Dorsolateral prefrontal cortex (tissue), 122 donors: ENCODE measurements at places on chromosomes 1 and 21.

GRCh38 chr21:43825242-43825935 is 36.0 kb downstream of the RRP1 start:
- DNase-seq: no peak

GRCh38 chr21:45982092-45982757 is 655 bp downstream of the COL6A1 start:
- peak; percentile 34 for DNase-seq

- DNase-seq: no peak
These were observed 12.0 kb downstream of the PKP1 start for GRCh38 chr1:201295346-201295745.

DNA sequence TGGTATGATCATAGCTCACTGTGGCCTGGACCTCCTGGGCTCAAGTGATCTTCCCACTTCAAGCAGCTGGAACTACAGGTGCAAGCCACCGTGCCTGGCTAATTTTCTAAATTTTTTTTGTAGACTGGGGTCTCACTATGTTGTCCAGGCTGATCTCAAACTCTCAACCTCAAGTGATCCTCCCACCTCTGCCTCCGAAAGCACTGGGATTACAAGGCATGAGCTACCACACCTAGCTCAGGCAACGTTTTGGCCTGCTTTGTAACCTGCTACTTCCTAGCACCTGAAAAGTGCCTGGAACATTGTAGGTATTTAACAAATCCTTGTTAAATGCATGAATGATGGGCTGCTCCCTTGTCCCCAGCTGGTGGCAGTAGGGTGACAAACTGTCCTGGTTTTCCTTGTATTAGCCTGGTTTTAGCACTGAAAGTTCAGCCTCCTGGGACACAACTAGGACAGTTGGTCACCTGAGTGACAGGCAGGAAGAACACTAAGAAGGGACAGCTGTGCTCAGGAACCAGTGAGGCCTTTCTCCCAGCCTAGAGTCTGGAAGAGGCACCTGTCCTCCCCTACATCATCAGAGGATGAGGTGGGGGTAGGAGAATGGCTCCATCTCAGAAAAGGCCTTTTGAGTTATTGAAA is 88.5 kb upstream of the CD34 start:
- no peak for DNase-seq

DNA sequence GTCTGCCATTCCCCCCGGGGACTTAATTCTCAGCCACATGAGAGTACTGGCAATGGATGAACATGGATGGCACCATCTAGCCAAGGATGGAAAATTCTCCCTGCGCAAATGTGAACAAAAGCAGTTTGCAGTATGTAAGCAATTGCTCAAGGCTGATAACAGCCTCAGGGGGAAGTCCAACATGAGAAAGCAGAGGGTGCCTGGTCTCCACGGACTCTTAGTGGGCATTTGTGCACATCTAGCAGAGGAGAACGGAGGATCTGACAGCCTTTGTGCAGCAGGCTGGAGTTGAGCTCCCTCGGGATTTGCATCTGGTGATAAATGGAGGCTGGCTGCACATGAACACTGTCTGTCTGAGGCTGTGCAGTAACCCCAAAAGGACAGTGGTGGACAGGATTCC is 13.9 kb upstream of the OLIG1 start:
- DNase-seq: no peak

DNA sequence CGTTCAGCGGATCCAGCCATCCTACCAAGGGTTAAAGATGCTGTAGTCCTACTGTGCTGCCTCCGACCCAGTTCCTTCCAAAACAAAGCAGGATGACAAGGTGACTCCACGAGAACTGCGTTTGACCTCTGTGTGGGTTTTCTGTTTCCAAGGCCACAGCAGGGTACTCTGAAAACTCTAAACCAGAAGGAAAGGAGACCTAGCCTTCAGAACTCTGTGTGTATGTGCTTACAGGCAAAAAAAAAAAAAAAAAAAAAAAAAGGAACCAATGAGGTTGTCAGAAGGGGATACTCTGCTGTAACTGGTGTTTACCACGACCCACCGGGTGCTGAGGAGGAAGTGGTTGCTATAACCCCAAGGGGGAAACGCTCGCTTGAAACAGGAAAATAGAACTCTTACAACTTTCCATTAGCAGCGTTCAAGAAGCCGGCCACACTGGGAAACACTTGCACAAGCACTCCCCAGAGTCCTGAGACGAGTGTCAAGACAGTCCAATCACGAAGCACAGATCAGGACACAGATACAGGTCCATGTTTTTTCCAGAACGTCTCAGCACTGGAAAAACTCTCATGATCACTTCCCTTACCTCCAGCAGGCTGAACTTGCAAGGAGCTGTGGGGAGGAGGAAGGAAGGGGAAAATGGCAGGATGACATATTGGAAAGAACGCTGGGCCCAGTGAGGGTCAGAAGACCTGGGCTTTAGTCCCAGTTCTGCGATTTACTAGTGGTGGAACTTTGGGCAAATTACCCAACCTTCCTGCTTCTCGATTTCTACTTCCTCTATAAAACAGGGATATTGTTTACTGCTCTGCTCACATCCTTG is 64.0 kb downstream of the ITPKB start:
- DNase-seq: no peak

GRCh38 chr1:15260418-15261154 is 13.6 kb downstream of the FHAD1 start:
- DNase-seq: no peak

GRCh38 chr1:49340576-49340975 is 563.9 kb upstream of the BEND5 start:
- no peak for DNase-seq

DNA sequence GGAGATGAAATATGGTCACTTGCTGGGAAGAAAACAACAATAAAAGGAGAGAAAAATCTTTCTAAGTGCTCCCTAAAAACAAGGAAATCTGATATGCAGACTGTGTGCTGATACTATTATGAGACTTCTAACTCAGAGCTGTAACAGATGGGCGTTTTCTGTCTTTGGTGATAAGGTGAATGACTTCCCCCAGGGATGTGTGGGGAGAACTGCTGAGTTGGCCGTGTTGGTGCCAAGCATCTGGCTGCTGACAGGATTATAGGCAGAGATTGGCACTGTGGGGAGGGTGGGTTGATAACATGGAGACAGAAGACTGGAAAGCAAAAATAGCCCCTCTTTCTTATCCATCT is 438.5 kb upstream of the PLXNA2 start:
- no peak for DNase-seq

DNA sequence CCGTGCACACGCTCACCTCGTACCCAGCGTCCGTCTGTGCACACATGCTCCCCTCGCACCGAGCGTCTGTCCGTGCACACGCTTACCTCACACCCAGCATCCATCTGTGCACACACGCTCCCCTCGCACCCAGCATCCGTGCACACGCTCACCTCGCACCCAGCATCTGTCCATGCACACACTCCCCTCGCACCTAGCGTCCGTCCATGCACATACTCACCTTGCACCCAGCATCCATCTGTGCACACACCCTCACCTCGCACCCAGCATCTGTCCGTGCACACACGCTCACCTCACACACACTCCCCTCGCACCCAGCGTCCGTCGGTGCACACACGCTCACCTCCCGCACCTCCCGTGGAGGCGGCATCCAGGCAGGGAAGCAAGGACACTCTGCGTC is 24.4 kb upstream of the COL18A1 start:
- DNase-seq: no peak

DNA sequence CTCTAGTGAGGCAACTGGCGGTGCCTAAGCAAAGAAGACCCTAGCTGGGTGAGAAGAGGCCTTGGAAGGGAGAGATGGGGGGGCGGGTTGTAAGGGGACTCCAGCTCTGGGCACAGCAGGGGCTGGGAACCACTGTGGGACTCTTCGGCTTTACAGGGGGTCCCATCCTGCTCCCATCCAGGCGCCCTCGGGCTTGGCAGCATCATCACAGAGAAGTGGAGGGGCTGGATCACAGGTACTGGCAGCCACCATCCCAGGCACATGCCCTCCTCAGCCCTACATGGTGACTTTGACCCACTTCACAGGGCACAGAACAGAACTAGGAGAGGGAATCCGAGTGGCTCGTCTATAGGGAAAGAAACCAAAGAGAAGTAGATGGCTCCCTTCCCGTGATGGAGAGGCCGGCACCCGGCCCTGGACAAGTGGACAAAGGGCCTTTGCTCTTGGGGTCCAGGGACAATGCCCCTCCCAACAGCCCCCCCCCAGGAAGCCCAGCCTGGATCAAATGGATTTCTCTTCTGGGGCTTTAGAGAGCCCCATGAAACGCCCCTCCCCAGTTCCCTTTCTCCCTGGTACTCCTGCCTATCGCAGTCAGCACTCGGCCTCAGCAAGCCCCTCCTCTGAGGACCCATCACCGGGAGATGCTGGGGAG is 54.0 kb upstream of the ECE1 start:
- no peak for DNase-seq

- no peak for DNase-seq
These were observed 64.3 kb downstream of the OPTC start for GRCh38 chr1:203558064-203558760.

GRCh38 chr1:116404699-116405098 is 31.7 kb downstream of the ATP1A1 start:
- no peak for DNase-seq

- DNase-seq: no peak
These were observed 13.5 kb upstream of the ATP2B4 start for GRCh38 chr1:203612932-203613682.

GRCh38 chr1:24643363-24644099 is 429 bp downstream of the SRRM1 start:
- peak; percentile 14 for DNase-seq

DNA sequence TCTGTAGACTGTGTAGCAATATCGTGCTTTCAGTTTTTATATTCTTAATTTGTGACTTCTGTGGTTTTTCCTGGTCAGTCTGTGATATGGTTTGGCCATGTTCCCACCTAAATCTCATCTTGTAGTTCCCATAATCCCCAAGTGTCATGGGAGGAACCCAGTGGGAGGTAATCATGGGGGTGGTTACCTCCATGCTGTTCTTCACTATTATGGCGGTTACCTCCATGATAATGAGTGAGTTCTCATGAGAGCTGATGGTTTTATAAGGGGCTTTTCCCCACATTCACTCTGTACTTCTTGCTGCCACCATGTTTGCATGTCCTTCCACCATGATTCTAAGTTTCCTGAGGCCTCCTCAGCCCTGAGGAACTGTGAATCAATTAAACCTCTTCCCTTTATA is 169.8 kb downstream of the LEPR start:
- DNase-seq: no peak

DNA sequence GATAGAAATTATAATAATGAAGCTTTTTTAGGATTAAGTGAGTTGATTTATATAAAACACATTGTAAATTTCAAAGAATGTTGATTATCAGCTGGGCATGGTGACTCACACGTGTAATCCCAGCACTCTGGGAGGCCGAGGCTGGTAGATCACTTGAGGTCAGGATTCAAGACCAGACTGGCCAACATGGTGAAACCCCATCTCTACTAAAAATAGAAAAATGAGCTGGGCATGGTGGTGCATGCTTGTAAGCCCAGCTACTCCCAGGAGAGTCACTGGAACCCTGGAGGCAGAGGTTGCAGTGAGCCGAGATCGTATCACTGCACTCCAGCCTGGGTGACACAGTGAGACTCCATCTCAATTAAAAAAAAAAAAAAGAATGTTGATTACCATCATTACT is 18.4 kb downstream of the ADAMTS1 start:
- DNase-seq: no peak

DNA sequence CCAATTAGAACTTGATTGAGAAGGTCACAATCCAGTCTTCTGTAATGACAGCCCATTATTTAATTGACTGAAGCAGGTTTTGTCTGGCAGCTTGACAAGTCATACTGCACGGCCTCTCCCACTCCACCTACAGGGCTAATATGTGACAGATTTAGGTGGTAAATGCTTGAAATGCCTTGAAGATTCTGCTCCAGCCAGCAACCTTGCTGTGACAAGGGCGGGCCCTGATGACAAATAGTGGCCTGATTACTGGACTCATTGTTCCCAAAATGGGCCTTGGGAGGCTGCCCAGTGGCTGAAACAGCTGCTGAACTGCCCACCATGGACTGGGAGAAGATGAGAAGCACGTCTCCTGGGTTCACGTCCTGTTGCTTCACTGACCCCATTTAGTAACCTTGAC is 30.0 kb upstream of the CRNN start:
- no peak for DNase-seq

GRCh38 chr1:91217911-91218310 is 186.7 kb downstream of the HFM1 start:
- no peak for DNase-seq

GRCh38 chr1:213484333-213484732 is 433.3 kb downstream of the RPS6KC1 start:
- DNase-seq: no peak

DNA sequence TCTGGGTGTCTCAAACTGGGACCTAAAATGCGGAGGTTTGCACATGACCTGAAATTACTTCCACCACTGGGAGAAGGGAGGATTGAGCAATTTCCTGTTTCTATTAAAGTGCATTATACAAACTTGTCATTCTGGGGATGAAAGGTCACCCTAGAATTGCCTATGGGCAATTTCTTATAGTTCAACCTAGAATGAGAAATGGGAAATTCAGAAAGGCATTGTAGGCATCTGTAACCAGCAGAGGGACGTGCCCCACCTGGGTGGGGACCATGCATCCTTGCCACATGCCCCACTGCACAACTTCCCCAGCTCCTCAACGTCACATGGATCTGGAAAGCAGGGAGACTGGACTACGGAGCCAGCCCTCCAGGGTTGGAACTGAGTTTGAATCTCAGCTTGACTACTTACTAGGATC is 47.0 kb downstream of the MRPL39 start:
- DNase-seq: no peak

DNA sequence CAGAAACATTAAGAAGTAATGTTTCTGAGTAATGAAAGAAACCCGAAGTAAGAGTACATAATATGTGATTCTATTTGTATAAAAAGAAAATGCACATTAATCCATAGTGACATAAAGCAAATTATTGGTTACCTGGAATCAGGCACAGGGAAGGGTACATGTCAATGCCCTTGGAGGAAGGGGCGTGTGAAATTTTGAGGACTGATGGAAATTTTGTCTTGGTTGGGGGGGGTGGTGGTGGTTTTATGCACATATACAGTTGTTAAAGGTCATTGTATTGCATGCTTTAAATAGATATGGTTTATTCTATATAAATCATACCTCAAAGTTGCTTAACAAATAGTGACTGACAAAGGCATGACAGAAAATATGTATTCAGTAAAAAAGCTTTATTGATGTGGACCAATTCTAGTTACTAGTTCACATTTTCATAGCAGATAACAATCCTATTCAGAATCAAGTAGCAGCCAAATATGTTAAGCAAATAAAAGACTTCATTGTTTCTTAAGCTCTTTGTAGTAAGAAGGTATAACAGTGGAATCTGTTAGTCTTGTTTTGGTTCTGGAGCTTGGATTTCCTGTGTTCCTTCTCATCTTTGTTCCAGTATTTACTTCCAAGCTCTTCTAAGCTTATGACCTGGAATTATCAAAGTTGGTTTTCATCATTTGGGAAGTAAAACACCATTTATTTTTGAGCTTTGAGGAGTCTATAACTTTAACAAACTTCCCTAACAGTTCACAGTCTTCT is 15.1 kb downstream of the BACH1 start:
- DNase-seq: no peak
